ENCODE measurements at places on chromosomes 2 and 18. TPM values are rescaled to one million over a fixed set of nuclear protein-coding genes. Genes with fewer than 3 reads are reported as not detected.

The LCLAT1 gene
- total RNA-seq: 10.7 TPM

The ZNF521 gene
- total RNA-seq: 12.0 TPM

The PAIP2B gene
- 12.2 TPM for total RNA-seq

DNA sequence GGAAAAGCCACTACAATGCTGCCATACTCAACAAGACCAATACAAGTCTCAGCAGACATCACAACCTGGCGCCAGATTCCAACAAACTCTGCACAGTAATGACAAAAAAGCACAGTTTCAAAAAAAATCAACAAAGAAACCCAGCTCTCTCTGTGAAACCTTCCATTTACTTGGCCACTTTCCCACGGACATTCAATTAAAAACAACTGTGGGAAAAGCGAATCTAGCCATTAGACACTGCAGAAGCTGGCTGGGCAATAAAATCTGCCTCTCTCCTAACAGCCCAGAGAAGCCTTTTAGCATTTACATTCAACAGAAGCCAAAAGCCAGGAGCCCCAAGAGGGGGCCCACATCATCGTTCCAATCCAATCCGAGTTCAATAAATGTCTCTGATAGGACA lies 128.9 kb downstream of the HDAC4 start:
- no peak overlapping the region for H3K4me3 ChIP-seq
- H3K27ac ChIP-seq: peak overlapping the region; percentile 87
- H3K4me1 ChIP-seq: peaks cover 100% of the 10 kb centered on the region

The CFC1 gene
- total RNA-seq: not detected

GRCh38 chr2:239119346-239120126 lies 271.7 kb downstream of the TWIST2 start:
- peaks cover 22% of the 10 kb centered on the region for H3K4me1 ChIP-seq
- no peak overlapping the region for H3K27ac ChIP-seq
- H3K36me3 ChIP-seq: peaks cover 9% of the 10 kb centered on the region

- no peak overlapping the region for H3K27ac ChIP-seq
- H3K4me3 ChIP-seq: no peak overlapping the region
- H3K4me1 ChIP-seq: peaks cover 23% of the 10 kb centered on the region
- no peaks in the 10 kb centered on the region for H3K36me3 ChIP-seq
Measured at GRCh38 chr2:42914860-42915259, 122.5 kb upstream of the HAAO start.

- no peak for DNase-seq
- H3K4me1 ChIP-seq: no peaks in the 10 kb centered on the region
- H3K27me3 ChIP-seq: no peaks in the 10 kb centered on the region
- no peak overlapping the region for H3K4me3 ChIP-seq
Measured at GRCh38 chr18:70271742-70272141, 17.1 kb upstream of the SOCS6 start.

The AQP12A gene
- total RNA-seq: not detected

The NOL4 gene
- total RNA-seq: 0.16 TPM

- no peaks in the 10 kb centered on the region for H3K27me3 ChIP-seq
- peaks cover 16% of the 10 kb centered on the region for H3K4me1 ChIP-seq
- H3K27ac ChIP-seq: no peak overlapping the region
- no peak for DNase-seq
- no peaks in the 10 kb centered on the region for H3K36me3 ChIP-seq
Measured at GRCh38 chr2:45908316-45909170, 257.1 kb downstream of the PRKCE start.

DNA sequence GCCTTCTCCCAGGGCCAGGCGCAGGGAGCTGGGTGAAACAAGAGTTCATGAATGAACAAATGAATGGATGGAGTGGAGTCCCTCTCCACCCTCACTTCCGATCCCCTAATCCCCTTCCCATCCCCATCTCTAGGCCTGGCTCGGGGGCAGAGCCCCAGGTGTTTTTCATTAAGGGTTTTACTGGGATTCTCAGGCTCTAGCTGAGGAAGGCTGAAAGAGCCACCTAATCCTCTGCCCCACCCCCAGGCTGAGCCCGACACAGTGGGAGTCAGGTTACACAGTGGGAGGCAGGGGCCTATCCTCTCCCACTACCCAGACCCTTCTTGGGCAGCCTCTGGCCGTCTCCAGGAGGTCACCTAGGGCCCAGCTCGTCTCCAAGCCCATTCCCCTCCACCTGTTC lies 36.1 kb downstream of the SDC1 start:
- H3K27ac ChIP-seq: no peak overlapping the region
- H3K4me3 ChIP-seq: no peak overlapping the region
- no peak for DNase-seq
- no peaks in the 10 kb centered on the region for H3K27me3 ChIP-seq

The RNF125 gene
- 3.0 TPM for total RNA-seq

GRCh38 chr2:46574457-46575355 lies 95.3 kb downstream of the TMEM247 start:
- H3K27ac ChIP-seq: peak overlapping the region; percentile 66
- no peaks in the 10 kb centered on the region for H3K27me3 ChIP-seq
- no peak overlapping the region for H3K4me3 ChIP-seq
- peaks cover 12% of the 10 kb centered on the region for H3K36me3 ChIP-seq
- no peaks in the 10 kb centered on the region for H3K4me1 ChIP-seq

- no peaks in the 10 kb centered on the region for H3K4me1 ChIP-seq
- H3K4me3 ChIP-seq: no peak overlapping the region
- no peak for DNase-seq
Measured at GRCh38 chr18:31207391-31207790, 44.7 kb upstream of the DSC1 start.

The SERPINB8 gene
- total RNA-seq: 4.8 TPM

GRCh38 chr2:119255760-119256581 lies 32.3 kb downstream of the STEAP3 start:
- DNase-seq: no peak
- H3K36me3 ChIP-seq: no peaks in the 10 kb centered on the region
- H3K4me3 ChIP-seq: no peak overlapping the region
- H3K4me1 ChIP-seq: no peaks in the 10 kb centered on the region

- H3K27me3 ChIP-seq: no peaks in the 10 kb centered on the region
- no peak overlapping the region for H3K27ac ChIP-seq
- peaks cover 39% of the 10 kb centered on the region for H3K36me3 ChIP-seq
- no peak overlapping the region for H3K4me3 ChIP-seq
- peak; percentile 33 for DNase-seq
Measured at GRCh38 chr2:1635823-1636222, 108.5 kb downstream of the PXDN start.

GRCh38 chr2:29519338-29519925 lies 402.0 kb downstream of the ALK start:
- no peaks in the 10 kb centered on the region for H3K27me3 ChIP-seq
- no peaks in the 10 kb centered on the region for H3K36me3 ChIP-seq
- DNase-seq: no peak
- no peak overlapping the region for H3K27ac ChIP-seq

The MAL gene
- 7.6 TPM for total RNA-seq

The TDRD15 gene
- total RNA-seq: not detected

DNA sequence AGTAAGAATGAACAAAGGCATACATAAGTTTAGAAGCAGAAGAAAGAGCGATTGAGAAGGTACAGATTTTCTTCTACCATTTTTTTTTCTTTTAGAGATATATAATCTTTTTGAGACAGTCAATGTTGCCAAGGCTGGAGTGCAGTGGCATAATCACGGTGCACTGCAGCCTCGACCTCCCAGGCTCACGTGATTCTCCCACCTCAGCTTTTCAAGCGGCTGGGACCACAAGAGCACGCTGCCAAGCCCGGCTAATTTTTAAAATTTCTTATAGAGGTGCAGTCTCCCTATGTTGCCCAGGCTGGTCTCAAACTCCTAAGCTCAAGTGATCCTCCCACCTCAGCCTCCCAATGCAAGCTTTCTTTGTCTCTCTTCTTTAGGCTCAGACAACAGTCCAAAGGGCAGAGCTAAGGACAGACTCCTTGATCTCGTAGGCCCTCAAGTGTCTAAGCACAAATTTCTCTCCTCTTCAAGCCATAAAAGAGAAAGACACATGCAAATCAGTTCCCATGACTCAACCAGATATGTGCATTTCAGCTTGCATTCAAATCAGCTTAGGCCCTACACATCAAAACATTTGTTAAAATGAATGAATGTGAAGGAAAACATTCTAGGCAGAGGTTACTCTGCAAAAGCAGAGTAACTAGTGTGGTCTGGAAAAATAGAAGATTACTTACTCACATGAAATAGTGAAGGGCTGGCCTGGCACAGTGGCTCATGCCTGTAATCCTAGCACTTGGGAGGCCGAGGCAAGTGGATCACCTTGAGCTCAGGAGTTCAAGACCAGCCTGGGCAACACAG lies 18.0 kb downstream of the ITSN2 start:
- H3K4me1 ChIP-seq: no peaks in the 10 kb centered on the region
- H3K27me3 ChIP-seq: no peaks in the 10 kb centered on the region
- H3K36me3 ChIP-seq: no peaks in the 10 kb centered on the region
- no peak overlapping the region for H3K4me3 ChIP-seq
- no peak for DNase-seq

GRCh38 chr2:124325667-124326440 lies 300.8 kb downstream of the CNTNAP5 start:
- H3K4me3 ChIP-seq: no peak overlapping the region
- no peaks in the 10 kb centered on the region for H3K36me3 ChIP-seq
- H3K4me1 ChIP-seq: no peaks in the 10 kb centered on the region

The DRC1 gene
- not detected for total RNA-seq

DNA sequence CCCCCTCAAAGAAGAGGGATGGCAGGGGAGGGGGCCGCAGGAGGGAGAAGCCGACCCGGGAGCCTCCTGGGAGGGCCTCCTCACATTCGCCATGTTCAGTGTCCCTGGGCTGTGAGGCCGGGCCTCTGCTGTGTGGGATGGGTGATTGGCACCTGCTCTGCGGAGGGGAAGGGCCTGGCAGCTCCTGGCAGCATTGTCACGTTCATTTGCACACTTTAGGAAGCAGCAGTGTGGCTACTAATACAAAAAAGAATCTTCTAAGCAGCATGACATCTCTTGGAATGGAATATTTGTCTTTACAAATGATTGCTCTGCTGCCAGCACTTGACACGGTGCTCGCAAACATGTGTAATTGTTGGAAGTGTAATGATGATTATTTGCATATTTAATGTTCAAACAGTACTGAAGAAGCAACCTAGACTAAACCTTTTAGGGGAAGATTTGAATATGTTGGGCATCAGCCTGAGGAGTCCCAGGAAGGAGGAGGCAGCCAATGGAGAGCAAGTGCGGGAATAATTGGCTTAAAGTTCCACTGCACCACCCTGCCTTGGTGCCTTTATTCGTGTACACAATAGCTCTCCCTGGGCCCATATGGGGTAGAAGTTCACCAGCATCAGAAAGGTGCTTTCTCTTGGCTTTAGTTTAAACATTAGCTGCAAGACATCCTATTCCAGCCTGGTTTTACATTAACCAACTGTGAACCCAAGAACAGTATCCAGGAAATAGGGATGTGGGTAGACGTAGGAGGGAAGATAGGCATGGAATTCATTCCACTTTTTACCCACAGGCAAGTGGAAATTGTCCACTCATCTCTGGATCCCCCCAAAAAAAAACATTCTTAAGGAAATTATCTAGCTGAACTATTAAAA lies 404.9 kb downstream of the TMEM182 start:
- H3K4me1 ChIP-seq: no peaks in the 10 kb centered on the region
- no peaks in the 10 kb centered on the region for H3K36me3 ChIP-seq
- no peak for DNase-seq
- H3K27me3 ChIP-seq: no peaks in the 10 kb centered on the region
- no peak overlapping the region for H3K4me3 ChIP-seq

DNA sequence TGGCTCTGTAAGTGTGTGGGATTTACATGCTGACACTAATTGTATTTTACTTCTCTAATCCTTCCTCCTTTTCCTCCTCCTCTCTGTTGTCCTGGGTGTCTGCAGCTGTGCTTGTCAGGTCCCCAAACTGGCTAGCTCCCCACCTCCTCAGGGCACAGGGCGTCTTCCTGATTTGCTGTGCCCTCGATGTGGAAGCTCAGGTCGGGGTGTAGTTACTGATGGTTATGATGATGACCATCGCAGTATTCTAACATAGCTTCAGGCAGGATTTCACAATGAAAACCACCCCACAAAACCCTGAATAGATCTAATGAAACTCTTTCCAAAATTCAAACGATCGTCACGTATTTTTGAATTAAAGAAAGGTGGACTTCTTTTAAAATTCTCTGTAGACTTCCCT lies 428.4 kb downstream of the TGIF1 start:
- DNase-seq: no peak
- H3K27me3 ChIP-seq: no peaks in the 10 kb centered on the region
- H3K36me3 ChIP-seq: no peaks in the 10 kb centered on the region
- no peak overlapping the region for H3K4me3 ChIP-seq
- no peaks in the 10 kb centered on the region for H3K4me1 ChIP-seq

DNA sequence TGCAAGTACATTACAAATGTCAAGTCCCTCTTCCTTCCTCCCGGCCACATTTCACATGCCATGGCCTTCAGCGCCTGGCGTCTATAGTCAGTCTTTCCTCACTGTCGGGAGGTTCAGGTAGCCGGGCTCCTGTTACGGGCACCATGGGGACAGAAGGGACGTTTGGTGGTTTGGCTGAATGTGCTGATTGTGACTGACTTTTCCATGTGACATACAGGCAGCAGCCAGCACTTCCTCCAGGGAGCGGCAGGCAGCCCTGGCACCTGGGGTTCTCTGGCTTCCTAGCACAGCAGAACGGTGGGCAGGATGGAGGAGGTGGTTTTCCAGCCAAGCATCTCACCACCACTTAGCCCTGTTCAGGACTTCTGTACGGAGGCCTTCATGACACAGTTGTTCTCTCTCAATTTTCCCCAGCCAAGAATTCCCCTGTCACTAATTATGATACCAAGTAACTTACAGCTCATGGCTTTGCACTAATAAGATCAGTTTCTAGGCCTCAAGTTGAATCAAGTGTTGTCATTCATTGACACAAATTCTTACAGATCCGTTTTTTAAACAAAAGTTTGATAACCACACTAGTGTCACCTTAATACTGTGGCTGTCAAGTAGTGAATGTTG lies 83.9 kb upstream of the REV1 start:
- H3K27ac ChIP-seq: no peak overlapping the region
- no peaks in the 10 kb centered on the region for H3K27me3 ChIP-seq
- no peak for DNase-seq
- H3K4me1 ChIP-seq: peaks cover 11% of the 10 kb centered on the region
- H3K36me3 ChIP-seq: no peaks in the 10 kb centered on the region

The CABLES1 gene
- total RNA-seq: 1.9 TPM

GRCh38 chr2:218371983-218372350 lies 10.1 kb upstream of the SLC11A1 start:
- peaks cover 27% of the 10 kb centered on the region for H3K4me1 ChIP-seq
- H3K36me3 ChIP-seq: no peaks in the 10 kb centered on the region
- peak overlapping the region; percentile 64 for H3K27ac ChIP-seq
- H3K27me3 ChIP-seq: no peaks in the 10 kb centered on the region
- no peak overlapping the region for H3K4me3 ChIP-seq

GRCh38 chr18:63104868-63105267 lies 214.7 kb downstream of the BCL2 start:
- DNase-seq: no peak
- no peaks in the 10 kb centered on the region for H3K27me3 ChIP-seq
- no peak overlapping the region for H3K27ac ChIP-seq
- H3K4me1 ChIP-seq: no peaks in the 10 kb centered on the region
- H3K4me3 ChIP-seq: no peak overlapping the region

The SH2D6 gene
- total RNA-seq: not detected

DNA sequence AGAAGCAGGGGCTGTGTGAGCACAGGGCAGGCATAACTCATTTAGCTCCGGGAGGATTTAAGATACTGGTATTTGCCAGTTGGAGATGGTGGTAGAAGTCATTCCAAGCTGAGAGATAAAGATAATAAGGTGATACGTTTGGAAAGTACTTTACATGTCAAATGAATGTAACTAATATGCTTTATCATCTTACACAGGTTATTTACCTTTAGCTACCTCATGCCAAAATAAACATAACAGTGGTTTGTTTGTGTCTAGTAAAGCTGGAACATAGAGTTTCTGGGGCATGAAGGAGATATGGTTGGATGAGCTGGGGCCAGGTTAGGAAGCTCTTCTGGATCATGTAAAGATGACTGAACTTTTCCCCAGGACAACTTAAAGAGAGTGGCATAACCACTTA lies 126.9 kb upstream of the PIK3C3 start:
- no peaks in the 10 kb centered on the region for H3K4me1 ChIP-seq
- DNase-seq: no peak
- H3K27me3 ChIP-seq: no peaks in the 10 kb centered on the region
- H3K27ac ChIP-seq: no peak overlapping the region
